ENCODE measurements at places on chromosomes 11 and 22.

GRCh38 chr11:100861212-100861611 lies 174.1 kb downstream of the ARHGAP42 start:
- H3K4me3 ChIP-seq: no peak overlapping the region
- H3K27ac ChIP-seq: no peak overlapping the region
- H3K27me3 ChIP-seq: no peaks in the 10 kb centered on the region
- no peak for DNase-seq

GRCh38 chr11:64803158-64803845 lies at the start of gene MAP4K2:
Gene MAP4K2, minus strand, starts transcription at chr11:64803214. Its CDS starts 65 bp downstream, at chr11:64803149.
- peak; percentile 87 for DNase-seq
- peak within 1 kb of the TSS; percentile 80 for H3K4me3 ChIP-seq
- peaks cover 18% of the 10 kb centered on the region for H3K4me1 ChIP-seq
- H3K36me3 ChIP-seq: peaks cover 3% of the 10 kb centered on the region
- peak within 1 kb of the TSS; percentile 81 for H3K27ac ChIP-seq

DNA sequence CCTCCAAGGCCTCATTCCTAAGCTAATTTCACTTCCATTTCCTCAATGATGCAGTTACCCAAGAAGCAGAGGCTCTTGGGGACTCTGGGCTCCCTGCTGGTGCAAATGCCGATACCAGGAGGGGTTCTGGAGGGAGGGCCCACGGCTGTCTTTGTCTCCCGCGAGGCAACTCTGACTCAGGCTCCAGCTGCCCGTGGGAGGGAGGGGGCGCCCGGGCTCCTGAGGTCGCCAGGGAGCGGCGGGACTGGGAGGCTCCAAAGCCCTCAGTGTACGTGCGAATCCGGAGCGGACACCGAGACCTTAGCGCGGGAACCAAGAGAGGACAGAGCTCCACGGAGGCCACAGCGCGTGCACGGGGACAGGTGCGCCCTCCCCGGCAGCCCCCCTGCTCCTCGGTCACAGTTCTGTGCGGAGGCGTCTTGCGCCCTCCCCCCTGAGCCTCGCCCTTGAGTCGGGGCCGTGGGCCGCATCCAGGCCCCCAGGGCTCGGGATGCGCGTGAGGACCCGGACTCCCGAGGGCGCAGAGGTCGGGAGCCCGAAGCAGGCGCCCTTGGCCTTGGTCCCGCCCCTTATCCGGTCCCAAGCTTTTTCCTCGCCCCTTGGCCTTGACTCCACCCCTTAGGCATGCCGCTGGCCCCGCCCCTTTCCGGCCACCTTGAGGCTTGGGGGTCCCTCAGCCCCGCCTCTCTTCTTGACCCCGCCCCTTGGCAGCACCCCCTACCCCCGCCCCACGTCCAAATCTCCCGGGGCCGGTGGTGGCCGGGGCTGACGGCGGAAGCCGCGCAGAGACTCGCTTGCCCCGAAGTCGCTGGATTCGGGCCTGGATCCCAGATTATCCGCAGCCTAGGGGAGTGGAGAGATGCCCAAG lies 4.7 kb upstream of the SHISA8 start:
- peaks cover 21% of the 10 kb centered on the region for H3K27me3 ChIP-seq
- peak overlapping the region; percentile 33 for H3K4me3 ChIP-seq
- DNase-seq: peak; percentile 60
- no peaks in the 10 kb centered on the region for H3K36me3 ChIP-seq

DNA sequence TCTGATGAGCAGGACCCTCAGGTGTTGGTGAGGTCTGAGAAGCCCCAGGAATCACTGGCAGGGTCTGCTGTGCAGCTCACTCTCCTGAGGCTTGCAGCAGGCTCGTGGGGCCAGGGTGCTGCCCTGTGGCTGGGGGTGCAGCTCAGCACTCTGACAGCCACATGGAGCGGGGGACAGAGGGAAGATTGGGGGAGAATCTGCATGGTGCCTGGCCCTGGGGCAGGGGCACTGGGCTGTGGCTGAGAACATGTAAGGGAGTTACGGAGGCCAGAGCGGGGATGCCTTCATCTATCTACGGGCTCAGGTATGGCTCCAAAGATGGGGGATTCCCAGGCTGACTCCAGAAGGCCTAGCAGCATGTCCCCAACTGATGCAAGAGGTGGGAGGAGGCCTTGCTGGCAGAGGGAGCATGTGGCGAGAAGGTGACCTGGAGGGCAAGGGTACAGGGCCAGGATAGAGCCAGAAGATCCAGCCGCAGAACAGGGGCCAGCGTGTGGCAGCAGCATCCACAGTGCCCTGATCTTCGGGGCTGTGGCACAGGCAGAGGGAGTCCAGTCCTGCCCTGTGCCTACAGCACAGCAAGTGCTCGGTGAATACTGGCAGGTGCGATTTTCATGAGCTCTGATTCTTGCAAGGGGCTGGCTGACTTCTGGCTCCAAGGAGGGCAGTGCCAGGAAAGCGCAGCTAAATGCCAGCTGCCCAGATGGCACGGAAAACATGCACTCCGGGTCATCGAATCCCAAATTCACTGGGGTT lies 184.7 kb downstream of the CTTN start:
- no peaks in the 10 kb centered on the region for H3K36me3 ChIP-seq
- no peak for DNase-seq
- H3K27me3 ChIP-seq: peaks cover 7% of the 10 kb centered on the region
- H3K27ac ChIP-seq: no peak overlapping the region
- H3K4me3 ChIP-seq: no peak overlapping the region

- DNase-seq: no peak
- H3K4me1 ChIP-seq: no peaks in the 10 kb centered on the region
- no peaks in the 10 kb centered on the region for H3K27me3 ChIP-seq
- no peak overlapping the region for H3K27ac ChIP-seq
- no peak overlapping the region for H3K4me3 ChIP-seq
These were observed 672.5 kb downstream of the BRD1 start for GRCh38 chr22:49155039-49155769.

DNA sequence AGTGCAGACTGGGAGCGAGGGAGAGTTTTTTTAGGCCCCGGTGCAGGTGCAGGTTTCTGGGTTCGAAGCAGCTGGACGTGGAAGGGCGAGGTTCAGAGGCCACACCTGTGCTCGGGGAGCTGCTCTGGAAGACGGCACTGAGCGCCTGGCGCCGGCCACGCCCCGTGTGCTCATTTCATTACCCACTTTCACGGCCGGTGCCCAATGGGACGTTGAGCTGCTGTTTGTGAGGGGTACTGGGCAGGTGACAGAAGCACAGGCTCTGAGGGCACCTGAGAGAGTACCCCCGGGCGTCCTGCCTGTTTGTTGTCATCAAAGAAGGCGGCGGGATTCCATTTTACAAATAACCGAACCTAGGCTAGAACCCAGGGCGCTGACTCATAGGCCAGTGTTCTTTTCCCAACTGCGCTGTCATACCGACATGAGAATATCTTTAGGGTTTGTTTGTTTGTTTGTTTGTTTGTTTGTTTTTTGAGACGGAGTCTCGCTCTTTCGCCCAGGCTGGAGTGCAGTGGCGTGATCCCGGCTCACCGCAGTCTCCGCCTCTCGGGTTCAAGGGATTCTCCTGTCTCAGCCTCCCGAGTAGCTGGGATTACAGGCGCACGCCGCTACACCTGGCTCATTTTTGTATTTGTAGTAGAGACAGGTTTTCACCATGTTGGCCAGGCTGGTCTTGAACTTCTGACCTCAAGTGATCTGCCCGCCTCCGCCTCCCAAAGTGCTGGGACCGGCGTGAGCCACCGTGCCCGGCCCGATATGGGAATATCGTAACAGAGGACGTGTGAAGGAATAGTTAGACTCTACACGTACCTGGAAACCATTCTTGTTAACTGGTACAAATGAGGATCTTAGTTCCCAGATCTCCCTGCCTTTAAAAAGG lies 16.6 kb upstream of the SPTBN2 start:
- DNase-seq: peak; percentile 70
- H3K36me3 ChIP-seq: peaks cover 6% of the 10 kb centered on the region
- peaks cover 2% of the 10 kb centered on the region for H3K27me3 ChIP-seq
- peak overlapping the region; percentile 76 for H3K27ac ChIP-seq
- H3K4me1 ChIP-seq: peaks cover 12% of the 10 kb centered on the region

DNA sequence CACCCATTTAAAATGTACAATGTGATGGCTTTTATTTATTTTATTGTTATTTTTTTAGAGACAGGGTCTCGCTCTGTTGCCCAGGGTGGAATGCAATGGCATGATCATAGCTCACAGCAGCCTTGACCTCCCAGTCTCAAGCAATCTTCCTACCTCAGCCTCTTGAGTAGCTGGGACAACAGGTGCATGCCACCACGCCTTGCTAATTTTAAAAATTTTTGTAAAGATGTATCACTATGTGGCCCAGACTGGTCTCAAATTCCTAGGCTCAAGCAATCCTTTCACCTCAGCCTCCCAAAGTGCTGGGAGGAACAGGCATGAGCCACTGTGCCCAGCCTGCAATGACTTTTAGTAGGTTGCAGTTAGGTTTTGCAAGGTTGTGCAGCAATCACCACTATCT lies 14.3 kb downstream of the CLDN5 start:
- H3K36me3 ChIP-seq: peaks cover 47% of the 10 kb centered on the region
- H3K27me3 ChIP-seq: no peaks in the 10 kb centered on the region
- H3K27ac ChIP-seq: no peak overlapping the region
- no peak for DNase-seq
- H3K4me3 ChIP-seq: no peak overlapping the region

- H3K27me3 ChIP-seq: no peaks in the 10 kb centered on the region
- peak overlapping the region; percentile 93 for H3K27ac ChIP-seq
- peak overlapping the region; percentile 94 for H3K4me3 ChIP-seq
- DNase-seq: no peak
- peaks cover 33% of the 10 kb centered on the region for H3K4me1 ChIP-seq
These were observed 419 bp downstream of the ANKRD49 start for GRCh38 chr11:94494126-94494680.

- no peaks in the 10 kb centered on the region for H3K36me3 ChIP-seq
- H3K27ac ChIP-seq: no peak overlapping the region
- no peaks in the 10 kb centered on the region for H3K4me1 ChIP-seq
- DNase-seq: no peak
- H3K27me3 ChIP-seq: peaks cover 71% of the 10 kb centered on the region
- H3K4me3 ChIP-seq: no peak overlapping the region
These were observed 45.7 kb downstream of the CYTH4 start for GRCh38 chr22:37328017-37328416.

DNA sequence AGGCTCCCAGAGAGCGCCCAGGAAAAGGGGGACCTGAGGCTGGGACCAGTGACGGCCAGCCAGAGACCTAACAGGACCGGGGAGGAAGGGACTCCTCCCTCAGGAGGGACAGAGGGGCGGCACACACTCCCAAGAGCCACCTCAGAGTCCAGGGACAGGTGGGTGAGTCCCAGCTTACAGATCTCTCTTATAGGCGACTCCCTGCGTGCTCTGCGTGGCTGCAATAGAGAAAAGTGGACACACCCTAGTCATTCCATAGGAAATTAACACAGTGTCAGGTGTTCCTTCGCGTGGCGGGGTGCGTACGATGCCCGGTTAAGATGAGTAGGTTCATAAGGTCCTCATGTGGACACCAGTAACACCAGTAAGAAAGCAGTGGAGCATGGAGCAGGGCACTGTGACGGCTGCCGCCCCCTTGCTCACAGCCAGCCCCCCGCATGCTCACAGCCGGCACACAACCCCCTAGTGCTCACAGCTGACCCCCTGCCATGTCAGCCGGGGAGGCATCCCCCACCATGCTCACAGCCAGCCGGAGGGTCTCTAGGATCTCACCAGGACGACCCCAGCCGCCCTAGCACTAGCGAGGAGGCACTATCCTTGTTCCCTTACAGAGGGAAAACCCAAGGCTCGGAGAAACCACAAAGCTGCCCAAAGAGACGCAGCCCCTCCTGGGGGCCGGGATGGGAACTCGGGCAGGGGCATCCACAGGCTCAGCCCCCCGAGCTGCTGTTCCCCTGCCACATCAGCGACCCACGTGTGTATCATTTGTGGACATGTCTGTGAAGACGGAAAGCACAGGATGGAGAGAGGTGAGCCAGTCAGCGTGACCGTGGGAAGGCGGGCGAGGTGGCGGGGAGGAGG lies 426.8 kb downstream of the TBC1D22A start:
- no peak for DNase-seq
- no peak overlapping the region for H3K27ac ChIP-seq

DNA sequence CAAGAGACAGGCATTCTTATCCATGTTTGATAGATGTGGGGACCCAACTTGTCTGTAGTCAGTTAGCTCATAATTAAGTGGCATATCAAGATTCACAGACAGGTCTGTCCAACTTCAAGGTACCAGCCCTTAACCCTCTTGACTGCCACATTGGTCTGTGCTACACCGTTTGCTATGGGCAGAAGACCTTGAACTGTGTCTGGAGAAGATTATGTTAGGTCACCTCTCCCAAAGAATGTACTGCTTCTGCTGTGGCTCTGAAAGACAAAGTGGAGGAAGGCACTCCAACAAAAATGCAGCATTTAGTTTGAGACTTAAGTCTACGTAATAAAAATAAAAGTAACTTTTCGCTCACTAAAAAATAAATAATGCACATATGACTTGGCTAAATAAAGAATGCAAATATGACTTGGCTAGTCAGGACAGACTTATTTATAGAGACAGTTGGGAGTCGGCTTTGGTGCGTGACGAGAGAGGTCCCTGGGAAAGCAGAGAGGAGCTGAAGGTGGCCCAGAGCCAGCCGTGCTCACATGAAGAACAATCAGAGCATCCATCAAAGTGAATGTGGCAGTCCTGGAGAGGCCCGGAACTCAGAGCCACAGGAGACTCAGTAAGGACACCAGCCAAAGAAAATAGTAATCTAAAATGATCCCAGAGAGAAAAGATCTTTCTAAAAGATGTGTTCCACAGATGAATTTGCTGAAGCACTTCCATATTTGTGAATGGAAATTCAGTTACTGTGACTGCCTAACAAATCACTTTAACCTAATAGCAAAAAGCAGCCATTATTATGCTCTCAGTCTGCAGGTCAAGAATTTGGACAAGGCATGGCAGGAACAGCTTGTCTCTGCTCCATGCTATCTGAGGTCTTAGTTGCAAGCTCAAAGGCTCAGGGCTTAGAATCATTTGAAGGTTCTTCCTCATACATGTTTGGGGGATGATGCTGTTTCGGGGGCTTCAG lies 35.0 kb downstream of the CWC15 start:
- H3K4me1 ChIP-seq: peaks cover 7% of the 10 kb centered on the region
- H3K4me3 ChIP-seq: no peak overlapping the region
- H3K36me3 ChIP-seq: no peaks in the 10 kb centered on the region
- peaks cover 8% of the 10 kb centered on the region for H3K27me3 ChIP-seq

Data from activated CD8-positive, alpha-beta memory T cell treated with anti-CD3 and anti-CD28 coated beads, Interleukin-2, amount 10 ng/mL, durations not matched to agents 7 days and 5 days (primary cell).